Stimulated activated CD8-positive, alpha-beta memory T cell treated with anti-CD3 and anti-CD28 coated beads, Interleukin-15, amount 100 ng/mL, for 24 hours (primary cell): ENCODE measurements at places on chromosomes 2 and 18.

DNA sequence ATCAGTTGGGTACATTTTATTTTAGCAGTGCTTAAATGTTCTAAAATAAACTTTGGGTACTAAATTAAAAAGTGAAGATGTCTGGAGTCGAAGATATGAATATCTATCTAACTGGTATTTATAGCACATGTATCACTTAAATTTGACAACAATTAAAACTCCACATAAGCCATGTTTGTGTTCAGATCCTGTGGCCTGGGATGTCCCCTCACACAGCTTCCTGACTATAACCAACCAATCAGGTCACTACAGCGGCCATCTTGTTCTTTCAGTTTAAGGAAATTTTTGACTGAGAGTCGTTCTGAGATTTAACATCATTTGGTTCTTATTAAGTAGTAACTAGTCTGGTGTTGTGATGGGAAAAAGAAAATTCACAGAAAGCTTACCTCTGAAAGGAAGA, 170.7 kb upstream of the NRP2 start:
- DNase-seq, result no peak

GRCh38 chr2:149483004-149483605, 104.5 kb downstream of the MMADHC start:
- no peak for DNase-seq

GRCh38 chr18:8673256-8674209, 31.8 kb upstream of the MTCL1 start:
- no peak for DNase-seq

DNA sequence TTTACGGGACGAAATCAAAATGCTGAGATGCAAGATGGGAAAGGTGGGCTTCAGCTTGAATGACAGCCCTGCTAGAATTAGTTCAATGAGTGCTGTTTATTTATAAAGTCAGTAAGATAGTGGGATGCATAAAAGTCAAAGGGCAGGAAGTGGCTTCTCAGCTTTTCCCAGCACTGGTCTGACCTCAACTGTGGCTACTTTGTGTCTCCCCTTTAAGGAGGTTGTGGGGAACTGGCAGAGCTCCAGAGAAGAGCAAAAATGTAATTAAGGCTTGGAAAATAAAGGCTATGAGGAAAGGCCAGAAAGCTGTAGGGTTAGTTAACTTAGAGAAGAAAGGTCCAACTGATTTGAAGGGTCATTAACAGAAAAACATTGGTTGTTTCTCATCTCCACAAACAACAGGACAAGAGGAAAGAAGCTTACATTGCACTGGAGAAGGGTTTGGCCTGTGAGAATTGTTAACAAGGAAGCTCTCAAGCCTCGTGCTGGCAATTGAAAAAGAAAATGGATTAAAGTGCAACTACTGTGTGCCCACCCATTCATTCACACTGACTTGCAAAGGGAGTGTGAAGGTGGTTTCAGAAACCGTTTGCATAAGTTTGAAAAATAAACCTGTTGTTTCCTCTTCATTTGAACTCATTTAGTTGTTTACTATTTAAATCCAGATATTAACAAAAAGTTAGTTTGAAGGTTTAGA, 68.8 kb upstream of the CD28 start:
- DNase-seq, result no peak

DNA sequence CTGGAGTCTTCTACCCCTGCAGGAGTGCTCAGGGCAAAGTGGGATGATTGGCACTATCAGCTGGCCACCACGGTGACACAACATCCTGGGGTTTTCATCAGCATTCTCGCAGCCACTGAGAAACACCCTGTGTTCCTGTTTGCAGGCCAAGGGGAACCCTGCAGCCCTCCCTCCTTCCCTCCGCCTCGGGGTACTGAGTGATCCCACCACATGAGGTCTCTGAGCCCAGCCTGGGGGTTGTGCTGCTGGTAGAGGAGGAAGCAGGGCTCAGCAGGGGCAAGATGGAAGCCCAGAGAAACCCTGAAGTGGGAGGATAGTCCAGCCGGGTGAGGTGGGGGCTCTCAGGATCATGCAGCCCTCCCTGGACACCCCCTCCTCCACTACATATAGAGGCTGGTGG, at the start of gene OXER1:
TSS of gene OXER1 (minus strand) at position 40 of the 400 bp plus-strand sequence. CDS start 73 bp downstream, outside the sequence.
- no peak for DNase-seq

GRCh38 chr2:238127165-238128060, 11.1 kb upstream of the KLHL30 start:
- DNase-seq, result no peak

DNA sequence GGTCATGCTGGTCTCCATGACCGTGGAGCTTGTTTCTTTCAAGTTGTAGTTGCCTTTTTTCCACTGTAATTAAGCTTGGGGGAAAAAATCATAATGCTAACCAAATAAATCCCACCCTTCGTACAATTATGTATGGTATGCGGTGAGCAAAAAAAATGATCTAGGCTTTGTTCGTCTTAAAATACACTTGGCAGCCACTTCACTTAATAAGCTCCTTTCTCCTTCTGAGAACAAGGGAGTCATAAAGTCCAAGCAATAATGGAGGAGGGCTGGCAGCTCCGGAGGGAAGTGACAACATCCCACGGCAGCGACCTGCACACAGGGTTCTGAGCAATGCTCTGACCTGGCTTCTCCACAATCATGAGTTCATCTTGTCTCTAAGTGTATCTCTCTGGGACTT, 91.2 kb upstream of the KLHL29 start:
- DNase-seq, result no peak
